Breast epithelium (tissue), 4 donors: ENCODE measurements at places on chromosomes 12 and 14.
A peak's percentile ranks its signal among the peaks of the same experiment; 100 is the strongest.

DNA sequence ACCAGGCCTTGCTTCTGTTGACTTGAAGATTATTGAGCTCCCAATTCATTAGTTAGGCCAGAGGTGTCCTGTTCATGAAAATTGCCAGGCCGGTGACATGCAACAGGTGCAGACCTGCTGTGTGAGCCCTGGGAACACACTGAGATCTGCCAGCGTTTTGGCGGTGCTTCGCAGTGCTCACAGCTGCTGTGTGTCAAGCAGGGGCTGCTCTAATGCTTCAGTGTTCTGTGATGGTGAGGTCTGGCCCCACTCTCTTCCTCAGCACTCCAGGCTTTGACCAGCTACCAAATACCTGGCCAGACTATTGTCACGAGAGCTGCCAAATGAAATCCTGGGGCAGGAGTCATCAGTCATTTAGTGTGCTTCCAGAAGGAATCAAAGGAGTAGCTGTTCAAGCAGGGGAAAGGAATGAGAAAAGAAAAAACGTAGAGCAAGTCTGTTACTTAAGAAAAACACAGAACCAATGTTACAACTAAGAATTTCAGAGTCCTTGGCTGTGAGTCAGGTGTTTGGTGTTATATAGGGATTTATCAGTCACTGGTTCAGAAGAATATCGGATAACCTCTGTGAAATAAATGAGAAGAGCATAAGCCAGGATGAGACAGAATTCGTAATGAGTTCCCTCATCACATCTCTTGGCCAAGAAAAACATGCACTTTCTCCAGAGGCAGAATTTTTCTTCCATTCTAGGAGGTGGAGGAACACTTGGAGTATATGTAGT is 150.8 kb downstream of the FBXL14 start:
- DNase-seq, result peak; percentile 54
- peak overlapping the region; percentile 80 for H3K27ac ChIP-seq
- H3K4me3 ChIP-seq, result peak overlapping the region; percentile 29
- H3K27me3 ChIP-seq, result no peaks in the 10 kb centered on the region
- no peaks in the 10 kb centered on the region for H3K4me1 ChIP-seq

- H3K27me3 ChIP-seq, result no peaks in the 10 kb centered on the region
- H3K4me3 ChIP-seq, result no peak overlapping the region
- no peak for DNase-seq
- H3K36me3 ChIP-seq, result no peaks in the 10 kb centered on the region
Measured at GRCh38 chr12:94616203-94616729, 34.1 kb downstream of the TMCC3 start.

GRCh38 chr12:113070117-113070906 is 13.8 kb downstream of the DTX1 start:
- H3K4me3 ChIP-seq, result peak overlapping the region; percentile 30
- H3K4me1 ChIP-seq, result no peaks in the 10 kb centered on the region
- H3K27me3 ChIP-seq, result no peaks in the 10 kb centered on the region
- H3K27ac ChIP-seq, result peak overlapping the region; percentile 48
- peak; percentile 37 for DNase-seq
- H3K36me3 ChIP-seq, result no peaks in the 10 kb centered on the region

DNA sequence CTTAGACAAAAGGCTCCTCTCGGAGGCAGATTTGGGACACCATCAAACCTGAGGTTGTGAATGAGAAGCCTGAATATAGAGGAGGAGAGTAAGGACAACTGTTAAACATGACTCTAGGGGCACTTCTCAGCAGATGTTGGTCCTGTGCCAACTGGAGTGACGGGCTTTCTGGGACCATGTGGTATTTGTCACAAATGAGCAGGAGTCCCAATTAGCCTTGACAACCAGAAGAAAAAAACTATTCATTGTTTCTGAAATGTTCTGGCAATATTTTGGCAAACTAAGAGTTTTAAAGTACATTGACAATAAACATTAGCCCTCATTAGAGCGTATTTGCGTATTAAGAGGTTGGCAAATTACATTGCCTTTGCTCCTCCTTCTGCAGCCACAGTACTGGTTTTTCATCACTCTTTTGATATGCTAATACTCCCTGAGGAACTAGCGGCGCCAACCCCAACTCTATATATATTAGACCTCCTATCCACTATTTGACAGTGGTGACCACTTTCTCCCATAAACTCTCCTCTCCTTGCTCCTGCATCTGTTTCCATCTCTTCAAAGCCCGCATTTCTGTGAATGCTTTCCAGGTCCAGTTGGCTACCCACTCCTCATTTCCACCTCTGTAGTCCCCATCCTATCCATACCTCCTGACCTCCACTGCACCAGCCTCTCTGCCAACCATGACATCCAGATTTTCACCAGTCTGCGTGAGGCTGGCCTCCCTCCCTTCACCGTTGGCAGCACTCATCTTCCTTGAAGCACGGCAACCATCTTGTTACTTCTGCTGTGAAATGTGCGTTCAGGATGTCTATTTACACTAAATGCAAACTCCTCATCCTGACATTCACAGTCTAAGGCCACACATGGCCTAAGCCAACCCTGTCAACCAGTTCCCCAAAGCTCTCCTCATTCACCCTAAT is 100.7 kb downstream of the ZFC3H1 start:
- H3K36me3 ChIP-seq, result no peaks in the 10 kb centered on the region
- no peaks in the 10 kb centered on the region for H3K27me3 ChIP-seq
- H3K4me1 ChIP-seq, result no peaks in the 10 kb centered on the region
- no peak overlapping the region for H3K4me3 ChIP-seq

DNA sequence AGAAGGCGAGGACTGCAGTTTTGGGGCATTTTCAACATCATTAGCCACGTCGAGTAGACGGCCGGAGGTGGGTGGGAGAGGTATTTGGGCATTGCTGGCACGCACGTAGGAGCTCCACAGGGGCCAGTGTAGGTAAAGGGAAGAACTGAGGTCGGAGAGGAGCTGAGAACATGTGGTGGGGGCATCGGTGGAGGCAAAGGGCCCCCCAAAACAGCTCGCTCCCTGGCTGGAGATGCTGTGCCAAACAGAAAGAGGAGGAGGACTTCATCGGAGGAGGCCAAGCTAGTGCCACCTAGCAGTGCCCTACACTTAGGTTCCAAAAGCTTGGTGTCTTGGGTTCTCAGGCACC is 52.0 kb upstream of the PPP2R5C start:
- H3K27ac ChIP-seq, result no peak overlapping the region
- no peaks in the 10 kb centered on the region for H3K27me3 ChIP-seq
- peaks cover 7% of the 10 kb centered on the region for H3K4me1 ChIP-seq
- no peak overlapping the region for H3K4me3 ChIP-seq

- H3K27me3 ChIP-seq, result no peaks in the 10 kb centered on the region
- no peak overlapping the region for H3K4me3 ChIP-seq
- no peak overlapping the region for H3K27ac ChIP-seq
Measured at GRCh38 chr14:32607399-32607798, 278.3 kb downstream of the AKAP6 start.

- peak within 1 kb of the TSS; percentile 82 for H3K27ac ChIP-seq
- peaks cover 4% of the 10 kb centered on the region for H3K27me3 ChIP-seq
- no peaks in the 10 kb centered on the region for H3K4me1 ChIP-seq
- H3K4me3 ChIP-seq, result peak within 1 kb of the TSS; percentile 74
Measured at GRCh38 chr12:51848326-51848727, at the start of gene FIGNL2. FIGNL2 (minus strand) TSS chr12:51848718; CDS start chr12:51822413, 26,305 bp downstream.

GRCh38 chr14:78451319-78451695 is 281.1 kb downstream of the NRXN3 start:
- H3K4me3 ChIP-seq, result no peak overlapping the region
- no peaks in the 10 kb centered on the region for H3K27me3 ChIP-seq
- no peak for DNase-seq
- H3K4me1 ChIP-seq, result no peaks in the 10 kb centered on the region
- H3K36me3 ChIP-seq, result no peaks in the 10 kb centered on the region

DNA sequence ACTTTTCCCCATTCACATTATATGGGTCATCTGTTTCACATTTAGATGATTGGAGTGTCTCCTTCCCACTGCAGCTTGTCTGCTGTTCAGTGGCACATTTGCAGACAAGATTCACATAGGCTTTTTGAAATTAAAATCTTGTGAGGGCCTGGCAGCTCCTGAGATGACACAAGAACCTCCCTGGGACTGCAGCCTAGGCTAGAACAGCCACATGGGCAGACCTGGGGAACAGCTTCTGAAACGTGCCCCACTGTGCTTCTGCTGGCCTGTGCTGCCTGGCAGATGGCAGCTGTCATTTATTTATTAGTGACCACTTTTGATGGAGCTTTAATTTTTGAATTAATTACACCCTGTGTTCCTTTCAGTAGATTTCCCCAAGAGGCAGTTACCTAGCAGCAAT is 137.4 kb downstream of the GRIP1 start:
- DNase-seq, result no peak
- H3K36me3 ChIP-seq, result no peaks in the 10 kb centered on the region
- H3K4me1 ChIP-seq, result no peaks in the 10 kb centered on the region
- H3K27ac ChIP-seq, result no peak overlapping the region

DNA sequence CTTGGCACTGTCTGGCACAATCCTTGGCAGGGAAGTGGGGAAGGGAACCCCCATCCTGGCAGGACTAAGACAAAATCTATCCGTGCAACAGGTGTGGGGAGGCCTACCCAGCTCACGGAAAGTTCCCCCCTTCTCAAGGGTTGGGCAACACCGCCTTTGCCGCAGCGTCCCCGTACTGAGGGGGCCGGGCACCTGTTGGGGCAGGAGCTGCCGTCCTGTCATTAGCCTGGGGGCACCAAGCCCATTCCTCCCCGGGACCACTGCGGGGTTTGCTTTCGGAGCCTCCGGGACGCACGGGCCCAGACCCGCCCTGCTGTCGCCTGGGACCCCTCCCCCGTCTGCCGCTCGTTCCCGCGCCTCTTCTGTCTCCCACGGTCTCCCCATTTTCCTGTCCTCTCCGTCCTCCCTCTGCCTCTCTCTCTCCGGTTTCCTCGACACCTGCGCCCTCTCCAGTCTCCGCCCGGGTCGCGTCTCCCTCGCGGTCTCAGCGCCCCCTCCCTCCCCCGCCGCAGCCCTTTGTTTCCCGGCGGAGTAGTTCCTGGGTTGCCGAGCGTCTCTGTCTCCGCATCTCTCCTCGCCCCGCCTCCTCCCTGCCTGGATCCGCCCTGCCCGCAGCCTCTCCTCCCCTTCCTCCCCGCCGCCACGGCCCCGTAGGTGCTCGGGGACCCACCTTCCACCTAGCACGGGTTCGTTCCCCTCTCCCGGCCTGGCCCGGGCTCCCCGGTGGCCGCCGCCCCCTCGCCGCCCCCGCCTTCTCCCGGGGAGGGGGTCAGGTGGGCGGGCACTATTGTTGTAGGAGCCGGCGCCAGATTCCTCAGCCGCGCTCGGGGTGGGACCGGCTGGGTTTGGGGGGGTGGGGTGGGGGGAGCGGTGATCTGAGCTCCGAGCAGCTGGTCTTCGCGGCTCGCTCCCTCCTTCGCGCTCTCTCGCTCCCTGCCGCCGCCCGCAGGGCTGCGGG is at the start of gene CACNB3:
Gene CACNB3, plus strand, starts transcription at position 624 of the 958 bp plus-strand sequence. CDS start 434 bp downstream, outside the sequence.
- peaks cover 8% of the 10 kb centered on the region for H3K4me1 ChIP-seq
- DNase-seq, result peak; percentile 57
- H3K4me3 ChIP-seq, result peak within 1 kb of the TSS; percentile 87

- no peaks in the 10 kb centered on the region for H3K36me3 ChIP-seq
- H3K27ac ChIP-seq, result no peak overlapping the region
- H3K4me3 ChIP-seq, result no peak overlapping the region
- DNase-seq, result no peak
- no peaks in the 10 kb centered on the region for H3K27me3 ChIP-seq
Measured at GRCh38 chr12:60805364-60805763, 1209.5 kb downstream of the SLC16A7 start.

GRCh38 chr12:53070877-53071492 is 8.2 kb downstream of the SPRYD3 start:
- no peak overlapping the region for H3K4me3 ChIP-seq
- no peak for DNase-seq
- peak overlapping the region; percentile 87 for H3K27ac ChIP-seq
- no peaks in the 10 kb centered on the region for H3K36me3 ChIP-seq

- H3K4me3 ChIP-seq, result no peak overlapping the region
- no peak for DNase-seq
- no peaks in the 10 kb centered on the region for H3K4me1 ChIP-seq
- no peak overlapping the region for H3K27ac ChIP-seq
Measured at GRCh38 chr12:27212861-27213260, 31.2 kb upstream of the STK38L start.

DNA sequence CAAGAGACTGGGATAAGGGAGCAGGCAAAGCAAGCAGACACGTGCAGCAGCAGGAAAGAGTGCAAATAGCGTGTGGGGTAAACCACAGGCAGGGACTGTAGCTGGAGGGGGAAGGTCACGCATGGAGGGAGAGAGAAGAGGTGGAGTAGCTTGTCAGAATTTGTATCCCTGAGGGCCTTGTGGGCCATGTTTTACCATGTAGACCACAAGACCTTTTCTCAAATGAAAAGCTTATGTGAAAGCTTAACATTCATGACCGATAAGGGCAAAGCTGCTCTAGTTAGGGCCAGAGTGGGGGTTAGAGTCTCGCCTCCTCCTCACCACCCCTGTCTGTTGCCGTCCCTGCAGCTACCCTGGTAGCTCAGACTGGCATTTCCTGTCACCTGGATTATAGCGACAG is 152.9 kb upstream of the E2F7 start:
- no peaks in the 10 kb centered on the region for H3K4me1 ChIP-seq
- H3K27ac ChIP-seq, result no peak overlapping the region
- no peaks in the 10 kb centered on the region for H3K27me3 ChIP-seq
- H3K36me3 ChIP-seq, result no peaks in the 10 kb centered on the region
